ENCODE measurements at places on chromosomes 4 and X.

DNA sequence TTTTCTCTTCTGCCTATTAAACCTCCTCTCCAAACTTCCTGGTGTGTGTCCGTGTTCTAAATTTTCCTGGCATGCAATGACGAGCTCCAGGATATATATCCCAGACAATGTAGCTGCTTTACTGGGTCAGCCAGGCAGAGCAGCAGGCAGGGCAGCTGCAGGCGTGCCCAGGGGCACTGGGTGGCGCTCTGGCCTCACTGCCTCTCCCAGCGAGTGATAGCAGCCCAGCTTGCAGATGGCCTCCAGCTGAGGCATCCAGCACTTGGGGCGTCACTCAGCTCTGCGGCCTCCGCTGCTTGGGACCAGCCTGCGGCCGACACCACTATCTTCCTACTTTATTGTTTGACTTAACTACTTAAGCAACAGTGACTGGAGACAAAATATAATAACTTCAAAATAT lies 23.0 kb upstream of the UBA6 start:
- DNase-seq, result no peak

GRCh38 chrX:41081821-41082220 lies 3.4 kb upstream of the USP9X start:
- no peak for DNase-seq

- DNase-seq, result peak; percentile 90
Measured at GRCh38 chr4:140038031-140038533, 115.9 kb downstream of the MAML3 start.

GRCh38 chrX:24133312-24133711 lies 16.2 kb upstream of the ZFX start:
- DNase-seq, result no peak

GRCh38 chrX:115504167-115504566 lies 56.8 kb upstream of the PLS3 start:
- DNase-seq, result no peak

All from fibroblast of lung (primary cell).